Activated naive CD4-positive, alpha-beta T cell treated with anti-CD3 and anti-CD28 coated beads, Interleukin-2, amount 10 ng/mL, durations not matched to agents 5 hours and 36 hours (primary cell): ENCODE measurements at places on chromosomes 1 and 21. TPM values are rescaled to one million over a fixed set of nuclear protein-coding genes. Genes with fewer than 3 reads are reported as not detected.

RBBP5 gene
- 19.4 TPM for total RNA-seq

F5 gene
- total RNA-seq: 9.4 TPM

SLC2A5 gene
- total RNA-seq: not detected

ASAP3 gene
- 0.53 TPM for total RNA-seq

CFHR2 gene
- not detected for total RNA-seq

EPHA2 gene
- total RNA-seq: not detected

AK5 gene
- 5.3 TPM for total RNA-seq

SLC5A9 gene
- total RNA-seq: not detected
